ENCODE measurements at places on chromosomes 1 and 21. TPM values are rescaled to one million over a fixed set of nuclear protein-coding genes. Genes with fewer than 3 reads are reported as not detected.
A peak's percentile ranks its signal among the peaks of the same experiment; 100 is the strongest.

Gene HPCAL4
- 2.8 TPM for total RNA-seq

Gene GPR153
- total RNA-seq = 12.5 TPM

Gene CALML6
- not detected for total RNA-seq

Gene CR1
- 2.4 TPM for total RNA-seq

Gene TFAP2E
- 0.27 TPM for total RNA-seq

Gene PLEKHN1
- total RNA-seq = not detected

Gene NUDT4B
- total RNA-seq = 0.38 TPM

GRCh38 chr1:192906334-192906733 lies 97.5 kb downstream of the RGS2 start:
- no peak for DNase-seq

DNA sequence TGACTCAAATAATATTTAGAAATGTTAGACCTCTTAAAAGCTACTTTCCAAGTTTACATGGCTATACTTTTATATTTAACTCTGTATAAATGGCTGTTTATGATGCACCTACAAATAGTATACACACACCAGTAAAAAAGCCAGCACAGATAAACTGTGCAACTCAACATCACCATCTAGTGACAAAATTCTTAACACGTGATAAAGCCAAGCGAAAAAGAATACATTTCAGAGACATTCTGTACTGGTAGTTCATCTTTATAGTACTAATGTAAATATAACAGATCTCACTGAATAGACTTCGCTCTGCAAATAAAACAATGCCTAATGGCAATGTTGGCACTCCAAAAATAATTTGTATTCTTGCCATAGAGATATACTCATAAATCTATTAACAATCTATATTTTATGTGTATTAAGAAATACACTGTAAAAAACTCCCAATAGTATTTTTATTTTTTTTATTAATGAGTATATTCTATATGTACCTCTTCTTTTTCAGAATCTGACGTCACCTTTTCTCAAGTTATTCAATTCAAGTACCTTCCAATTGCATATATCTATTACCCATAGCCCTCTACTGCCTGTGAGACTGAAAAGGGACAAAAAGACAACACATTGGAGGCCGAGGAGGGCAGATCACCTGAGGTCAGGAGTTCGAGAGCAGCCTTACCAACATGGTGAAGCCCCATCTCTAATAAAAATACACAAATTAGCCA lies 100.2 kb downstream of the DPYD start:
- DNase-seq = no peak

DNA sequence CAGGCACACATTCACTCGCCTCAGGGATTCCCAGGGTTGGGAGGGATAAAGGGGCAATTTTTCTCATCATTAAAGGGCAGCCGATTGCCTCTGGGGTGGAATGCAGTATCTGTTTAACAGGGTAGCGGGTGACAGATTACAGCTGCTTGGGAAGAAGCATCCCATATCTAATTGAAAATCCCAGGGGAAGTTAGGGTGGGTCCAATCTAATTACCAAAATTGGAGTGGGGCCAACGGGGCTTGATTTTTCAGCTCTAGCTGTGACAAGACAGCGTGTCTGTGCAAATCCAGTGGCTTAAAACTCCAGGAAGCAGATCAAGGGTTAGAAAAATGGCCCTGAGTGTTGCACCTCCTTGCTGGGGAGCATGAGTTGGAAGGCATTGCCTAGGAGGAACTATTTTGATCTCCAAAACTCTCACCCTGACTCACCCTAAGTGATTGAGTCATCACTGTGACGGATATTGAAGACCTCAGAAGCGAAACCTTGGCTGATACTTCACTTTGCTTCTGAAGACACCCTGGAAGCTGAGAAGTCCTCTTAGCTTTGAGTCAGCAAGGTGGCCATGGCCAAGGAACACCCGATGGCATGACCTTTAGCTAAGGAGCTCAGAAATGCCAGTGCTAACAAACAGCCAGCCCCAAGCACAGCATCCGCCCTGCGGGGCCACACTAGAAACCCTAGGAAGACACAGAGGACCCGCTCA lies 46.0 kb downstream of the GRHL3 start:
- no peak for DNase-seq

DNA sequence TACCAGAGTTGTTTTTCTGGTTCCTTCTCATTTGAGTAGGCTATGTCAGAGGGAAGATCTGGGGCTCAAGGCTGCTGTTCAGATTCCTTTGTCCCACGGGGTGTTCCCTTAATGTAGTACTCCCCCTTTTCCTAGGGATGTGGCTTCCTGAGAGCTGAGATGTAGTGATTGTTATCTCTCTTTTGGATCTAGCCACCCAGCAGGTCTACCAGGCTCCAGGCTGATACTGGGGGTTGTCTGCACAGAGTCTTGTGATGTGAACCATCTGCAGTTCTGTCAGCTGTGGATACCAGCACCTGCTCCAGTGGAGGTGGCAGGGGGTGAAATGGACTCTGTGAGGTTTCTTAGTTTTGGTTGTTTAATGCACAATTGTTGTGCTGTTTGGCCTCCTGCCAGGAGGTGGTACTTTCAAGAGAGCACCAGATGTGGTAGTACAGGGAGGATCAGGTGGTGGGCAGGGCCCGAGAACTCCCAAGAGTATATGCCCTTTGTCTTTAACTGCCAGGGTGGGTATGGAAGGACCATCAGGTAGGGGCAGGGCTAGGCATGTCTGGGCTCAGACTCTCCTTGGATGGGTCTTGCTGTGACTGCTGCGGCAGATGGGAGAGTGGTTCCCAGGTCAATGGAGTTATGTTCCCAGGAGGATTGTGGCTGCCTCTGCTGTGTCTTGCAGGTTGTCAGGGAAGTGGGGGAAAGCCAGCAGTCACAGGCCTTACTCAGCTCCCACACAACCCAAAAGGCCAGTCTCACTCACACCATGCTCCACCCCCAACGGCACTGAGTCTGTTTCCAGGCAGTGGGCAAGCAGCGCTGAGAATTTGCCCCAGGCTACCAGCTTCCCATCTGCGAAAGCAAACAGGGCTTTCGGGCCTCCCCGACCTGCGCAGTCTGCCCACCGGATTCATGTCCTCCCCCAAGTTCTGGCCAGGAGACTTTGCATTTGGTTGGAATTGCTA lies 64.2 kb downstream of the SERINC2 start:
- DNase-seq = no peak

DNA sequence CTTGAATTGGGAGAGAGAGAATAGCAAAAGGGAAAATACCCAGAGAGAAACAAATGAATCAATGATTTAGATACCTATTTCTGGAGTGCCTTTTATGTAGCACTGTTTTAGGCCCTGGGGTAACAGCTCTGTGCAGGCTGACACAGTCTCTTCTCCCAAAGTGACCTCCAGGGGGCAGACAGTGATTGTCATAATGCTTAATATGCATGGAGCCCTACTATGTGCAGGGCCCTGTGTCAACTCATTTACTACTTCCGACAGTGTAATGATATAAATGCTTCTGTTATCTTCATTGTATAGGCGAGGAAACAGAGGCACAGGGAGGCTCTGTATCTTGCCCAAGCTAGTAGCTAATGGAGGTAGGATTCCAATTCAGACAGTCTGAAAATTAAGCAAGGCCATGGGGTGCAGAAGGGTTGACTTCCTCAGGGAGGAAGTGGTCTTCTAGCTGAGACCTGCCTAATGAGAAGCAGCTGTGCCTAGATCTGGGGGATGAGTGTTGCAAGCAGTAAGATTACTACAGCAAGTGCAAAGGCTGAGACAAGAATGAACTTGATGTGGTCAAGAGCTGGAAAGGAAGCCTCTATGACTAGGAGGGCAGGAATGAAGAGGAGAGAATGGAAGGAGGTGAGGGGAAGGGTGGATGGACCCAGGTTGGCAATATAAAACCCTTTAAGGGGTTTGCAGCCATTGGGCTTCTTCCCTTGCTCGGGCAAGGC lies 16.2 kb upstream of the SERINC2 start:
- no peak for DNase-seq

- DNase-seq = no peak
Measured at GRCh38 chr1:43061757-43062156, 103.1 kb upstream of the SLC2A1 start.

- DNase-seq = no peak
Measured at GRCh38 chr1:60732977-60733401, 349.4 kb upstream of the NFIA start.

DNA sequence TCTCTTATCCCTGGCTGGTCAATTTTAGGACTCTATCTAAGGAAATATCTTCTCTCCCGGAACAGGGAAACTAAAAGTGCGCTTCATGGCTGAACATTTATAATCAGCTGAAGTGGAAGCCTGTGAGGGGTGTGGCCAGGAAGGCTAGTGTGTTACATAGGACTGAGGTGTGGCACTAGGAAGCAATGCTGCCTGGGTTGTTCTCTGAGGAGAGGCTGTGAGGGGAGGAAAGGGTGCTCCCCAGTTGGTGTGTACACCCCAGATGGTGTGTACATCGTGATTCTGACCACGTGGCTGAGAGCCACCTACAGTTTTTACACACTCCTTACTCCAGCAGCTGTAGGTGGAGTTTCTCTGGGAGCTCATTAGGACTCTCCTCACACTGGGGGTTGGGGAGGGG lies 16.3 kb downstream of the NTPCR start:
- no peak for DNase-seq

DNA sequence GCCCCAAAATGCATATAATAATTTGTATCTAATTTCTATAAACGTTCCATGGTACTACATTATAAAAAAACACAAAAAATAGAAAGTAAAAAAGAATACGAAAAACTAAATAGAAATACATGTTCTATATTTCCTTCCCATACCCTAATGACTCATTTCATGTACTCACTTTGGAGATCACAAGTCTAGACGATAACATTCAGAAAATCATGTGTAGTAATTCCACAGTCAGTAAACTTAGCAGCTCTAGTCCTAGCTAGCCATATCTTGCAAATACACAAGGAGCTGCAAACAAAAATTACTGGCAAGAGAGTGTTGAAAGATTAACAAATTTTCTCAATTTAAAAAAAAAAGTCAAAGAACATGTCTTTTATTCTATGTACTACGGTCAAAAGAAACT lies 1.4 kb downstream of the GOLPH3L start:
- no peak for DNase-seq

DNA sequence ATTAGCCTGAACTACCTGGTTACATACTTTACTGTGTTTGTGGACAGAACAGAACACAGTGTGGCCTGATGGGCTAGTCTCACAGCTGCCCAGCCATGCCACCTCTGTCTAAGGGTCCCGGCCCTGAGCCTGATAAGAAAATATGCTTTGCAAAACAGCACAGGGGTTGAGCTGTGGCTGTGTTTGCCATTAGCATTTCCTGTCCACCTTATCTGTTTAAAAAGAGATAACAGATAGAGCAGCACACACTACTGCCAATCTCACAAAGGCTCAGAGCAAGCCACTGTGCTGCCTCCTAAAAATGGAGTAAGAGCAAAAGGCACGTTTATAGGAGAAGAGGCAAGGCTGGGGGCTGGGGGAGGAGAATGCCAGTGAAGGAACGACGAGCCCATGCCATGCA lies 95.0 kb downstream of the SUSD4 start:
- DNase-seq = no peak

- no peak for DNase-seq
Measured at GRCh38 chr1:17561247-17561548, 21.7 kb downstream of the ARHGEF10L start.

DNA sequence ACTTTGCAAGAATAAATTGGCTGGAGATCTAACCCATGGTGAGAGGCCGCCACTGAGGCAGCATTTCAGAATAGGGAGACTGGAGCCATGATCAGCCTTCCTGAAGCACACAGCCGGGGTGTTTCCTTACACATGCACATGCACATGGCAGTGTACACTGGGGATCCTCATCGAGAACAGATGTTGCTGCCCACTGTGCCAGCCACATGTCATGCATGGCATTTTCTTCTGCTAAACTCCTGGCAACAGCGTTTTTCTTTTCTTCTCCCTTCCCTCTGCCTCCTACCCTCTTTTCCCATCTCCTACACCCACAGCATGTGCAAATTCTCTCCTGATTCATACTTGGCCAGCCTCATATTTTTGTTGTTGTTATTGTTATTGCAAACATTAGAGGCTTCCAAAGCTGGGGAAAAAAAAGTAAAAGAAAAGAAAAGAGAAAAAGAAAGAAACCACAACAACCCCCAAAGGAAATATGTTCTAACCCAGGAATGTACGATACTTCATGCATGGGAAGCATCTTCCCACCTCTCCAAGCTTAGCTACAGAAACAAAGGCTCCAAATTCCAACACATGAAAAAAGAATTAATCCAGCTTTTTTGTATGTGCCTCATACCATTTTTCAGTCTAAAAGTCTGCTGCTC lies 344.0 kb downstream of the ASTN1 start:
- DNase-seq = no peak

GRCh38 chr1:203320591-203321272 lies 15.4 kb downstream of the BTG2 start:
- peak; percentile 63 for DNase-seq

- DNase-seq = no peak
Measured at GRCh38 chr1:46580140-46580903, 23.7 kb downstream of the MKNK1 start.

DNA sequence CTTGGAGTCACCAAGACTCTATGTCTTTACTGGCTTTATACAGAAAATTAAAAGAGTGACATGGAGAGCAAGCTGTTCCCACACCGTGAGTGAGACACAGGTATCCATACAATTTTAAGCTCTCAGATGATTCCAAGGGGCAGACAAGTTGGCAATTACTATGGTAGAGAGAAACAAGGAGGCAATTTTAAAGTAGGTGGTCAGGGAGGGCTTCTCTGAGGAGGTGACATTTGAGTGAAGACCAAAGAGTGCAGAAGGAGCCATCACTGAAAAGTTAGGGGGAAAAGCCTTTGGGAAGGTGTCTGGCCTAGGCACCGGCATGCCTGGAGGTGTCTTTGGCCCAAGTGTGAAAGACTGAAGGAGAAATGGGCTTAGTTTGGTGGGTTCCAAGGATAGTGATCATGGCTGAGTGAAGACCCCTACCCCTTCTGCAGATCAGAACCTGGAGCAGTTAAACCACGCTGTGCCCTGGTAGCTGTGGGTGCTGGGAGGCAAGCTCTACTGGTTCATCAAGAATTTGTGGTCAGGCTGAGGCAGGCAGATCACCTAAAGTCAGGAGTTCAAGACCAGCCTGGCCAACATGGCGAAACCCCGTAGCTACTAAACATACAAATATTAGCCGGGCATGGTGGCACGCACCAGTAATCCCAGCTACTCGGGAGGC lies 10.4 kb downstream of the IFI6 start:
- no peak for DNase-seq

DNA sequence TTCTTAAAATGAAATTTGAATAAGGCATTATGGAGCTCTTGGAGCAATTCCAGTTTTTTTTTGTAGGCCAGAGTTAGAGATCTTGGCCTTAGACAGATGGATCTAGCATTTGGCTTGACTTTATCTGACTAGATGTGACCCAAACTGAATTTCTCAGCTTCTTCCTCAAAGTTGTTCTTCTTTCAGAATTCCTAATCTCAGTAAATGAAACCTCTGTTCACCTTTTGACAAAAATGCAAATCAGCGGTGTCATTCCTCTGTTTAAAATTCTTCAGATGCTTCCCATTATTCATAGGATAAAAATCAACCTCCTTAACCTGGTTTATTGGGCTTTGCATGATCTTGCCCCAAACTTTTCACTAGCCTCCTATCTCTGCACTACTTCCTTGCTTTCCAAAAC lies 177.6 kb downstream of the RASAL2 start:
- no peak for DNase-seq

Measured in Right ventricle myocardium superior (tissue), 1 donor.